ENCODE measurements at places on chromosomes 1 and 21.

- no peak for DNase-seq
These were observed 2.7 kb downstream of the ZNF692 start for GRCh38 chr1:248856176-248856575.

DNA sequence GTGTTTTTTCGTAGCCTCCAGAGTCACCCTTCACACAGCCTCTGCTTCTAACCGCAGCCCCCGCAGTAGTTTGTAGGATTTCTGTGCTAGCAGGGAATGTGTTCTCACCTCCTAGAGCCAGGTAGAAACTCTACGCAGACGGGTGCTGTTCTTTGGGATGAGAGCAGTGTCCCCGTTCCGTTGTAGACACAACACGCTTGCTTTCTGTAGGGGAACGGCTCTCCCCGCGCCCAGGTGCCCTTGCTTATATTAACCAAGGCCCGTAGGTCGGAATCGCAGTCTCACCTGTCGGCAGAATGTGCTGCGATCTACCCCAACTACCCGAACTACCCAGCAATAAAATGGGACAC lies 111.8 kb upstream of the NBPF11 start:
- DNase-seq = no peak

GRCh38 chr1:220457957-220458609 lies 69.9 kb upstream of the MARK1 start:
- DNase-seq = no peak

DNA sequence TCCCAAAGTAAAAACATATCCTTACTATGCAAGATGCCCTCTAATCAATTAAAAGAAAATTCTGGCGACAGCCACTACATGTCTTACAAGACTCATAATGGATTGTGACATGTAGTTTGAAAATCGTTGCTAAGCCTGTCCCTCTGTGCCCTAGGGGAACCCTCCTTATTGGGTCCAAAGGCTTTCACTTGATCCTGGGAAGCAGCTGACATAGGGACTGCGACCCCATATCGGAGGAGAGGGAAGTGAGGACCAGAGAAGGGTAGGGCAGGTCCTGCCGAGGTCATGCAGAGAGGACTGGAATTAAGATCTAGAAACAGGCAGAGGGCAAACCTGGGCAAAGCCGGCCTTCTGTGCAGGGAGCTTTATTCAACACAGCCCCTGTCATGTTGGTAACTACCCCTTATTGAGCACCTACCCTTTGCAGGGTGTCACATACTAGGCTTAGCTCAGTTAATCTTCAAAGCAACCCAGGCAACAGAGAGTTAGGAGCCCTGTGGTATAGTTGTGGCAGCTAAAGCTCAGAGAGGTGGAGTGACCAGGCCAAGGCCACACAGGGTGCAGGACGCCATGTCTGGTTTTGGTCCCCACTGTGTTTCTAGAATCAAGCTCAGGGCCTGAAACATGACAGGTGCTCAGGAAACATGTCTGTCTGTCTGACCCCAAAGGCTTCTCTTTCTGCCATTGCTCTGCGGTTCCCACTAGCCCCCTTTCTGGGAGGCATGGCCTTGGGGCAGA lies 18.4 kb upstream of the IFNLR1 start:
- no peak for DNase-seq

DNA sequence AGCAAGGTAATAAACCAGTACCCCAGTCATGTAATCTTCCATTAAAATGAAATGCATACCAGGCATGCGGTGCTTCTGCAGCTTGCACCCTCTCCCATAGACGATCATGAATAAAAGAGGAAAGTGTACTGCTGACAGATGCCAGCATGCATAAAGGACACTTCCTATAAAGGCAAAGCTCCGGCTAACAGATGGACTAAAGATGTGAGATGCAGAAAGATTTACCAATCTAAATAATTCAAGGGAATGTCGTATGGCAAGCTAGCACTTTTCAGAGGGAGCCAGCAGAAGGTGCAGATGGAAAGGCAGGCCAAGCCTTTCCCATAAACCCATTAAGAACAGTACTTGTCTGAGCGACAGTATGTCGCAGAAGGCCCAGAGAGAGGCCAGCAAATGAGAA lies 542.0 kb downstream of the NUF2 start:
- DNase-seq = no peak

DNA sequence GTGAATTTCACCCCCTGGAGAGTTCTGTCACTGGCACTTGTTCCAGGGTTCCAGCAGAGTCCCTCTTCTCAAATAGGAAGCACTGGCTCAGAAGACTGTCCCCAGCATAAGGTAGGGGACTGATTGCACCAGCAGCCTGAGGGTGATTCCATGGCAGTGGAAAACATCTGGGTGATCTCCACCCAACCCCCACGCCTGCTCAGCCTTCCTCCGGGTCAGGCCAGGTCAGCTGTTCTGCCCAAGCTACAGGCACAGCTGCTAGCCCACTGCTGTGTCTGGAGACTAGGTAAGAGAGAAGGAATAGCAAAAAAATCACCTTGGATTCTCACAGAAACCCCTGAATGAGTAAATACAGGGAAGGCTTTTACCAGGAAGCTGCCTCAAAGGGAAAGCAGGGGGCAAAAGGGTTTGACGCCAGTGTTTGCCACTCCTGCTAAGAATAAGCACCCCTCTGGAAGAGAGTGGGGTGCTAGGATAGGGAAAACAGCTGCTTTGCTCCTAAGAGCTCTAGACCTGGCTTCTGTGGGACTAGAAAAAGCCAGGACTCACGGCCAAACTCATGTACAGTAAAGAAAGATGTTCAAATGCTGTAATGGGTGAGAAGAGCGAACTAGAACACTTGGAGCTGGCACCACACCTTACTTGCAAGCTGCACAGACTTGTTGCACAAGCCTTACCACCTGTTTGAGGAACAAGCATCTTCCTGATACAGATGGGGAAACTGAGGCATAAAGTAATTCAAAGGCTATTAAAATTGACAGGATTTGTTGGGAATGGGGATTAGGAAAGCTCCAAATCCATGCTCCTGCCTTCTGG lies 1.0 kb upstream of the DENND2D start:
- no peak for DNase-seq

- DNase-seq = peak; percentile 60
These were observed 36.0 kb upstream of the IL19 start for GRCh38 chr1:206734499-206735142.

GRCh38 chr1:39152923-39153322 lies 51.6 kb upstream of the MACF1 start:
- no peak for DNase-seq

GRCh38 chr1:205235951-205236350 lies 8.2 kb downstream of the TMCC2 start:
- no peak for DNase-seq

DNA sequence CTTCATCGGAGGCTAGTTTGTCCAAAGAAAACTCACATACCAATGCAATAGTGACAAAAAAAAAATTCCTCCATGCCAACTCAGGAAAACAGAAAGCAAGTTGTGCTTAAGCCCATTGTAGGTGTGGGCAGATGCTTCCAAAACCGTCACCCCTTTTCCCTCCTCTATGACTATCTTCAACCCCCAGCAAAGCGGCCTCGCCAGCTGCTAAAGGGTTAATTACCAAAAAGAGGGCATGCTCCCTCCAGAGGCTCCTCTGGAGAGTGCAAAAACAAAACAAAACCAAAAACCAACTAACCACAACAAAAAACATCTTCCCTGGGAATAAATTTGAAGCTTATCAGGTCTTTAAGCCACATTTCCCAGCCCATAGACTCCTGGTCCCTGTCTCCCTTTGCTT lies 1.2 kb downstream of the LMOD1 start:
- no peak for DNase-seq

DNA sequence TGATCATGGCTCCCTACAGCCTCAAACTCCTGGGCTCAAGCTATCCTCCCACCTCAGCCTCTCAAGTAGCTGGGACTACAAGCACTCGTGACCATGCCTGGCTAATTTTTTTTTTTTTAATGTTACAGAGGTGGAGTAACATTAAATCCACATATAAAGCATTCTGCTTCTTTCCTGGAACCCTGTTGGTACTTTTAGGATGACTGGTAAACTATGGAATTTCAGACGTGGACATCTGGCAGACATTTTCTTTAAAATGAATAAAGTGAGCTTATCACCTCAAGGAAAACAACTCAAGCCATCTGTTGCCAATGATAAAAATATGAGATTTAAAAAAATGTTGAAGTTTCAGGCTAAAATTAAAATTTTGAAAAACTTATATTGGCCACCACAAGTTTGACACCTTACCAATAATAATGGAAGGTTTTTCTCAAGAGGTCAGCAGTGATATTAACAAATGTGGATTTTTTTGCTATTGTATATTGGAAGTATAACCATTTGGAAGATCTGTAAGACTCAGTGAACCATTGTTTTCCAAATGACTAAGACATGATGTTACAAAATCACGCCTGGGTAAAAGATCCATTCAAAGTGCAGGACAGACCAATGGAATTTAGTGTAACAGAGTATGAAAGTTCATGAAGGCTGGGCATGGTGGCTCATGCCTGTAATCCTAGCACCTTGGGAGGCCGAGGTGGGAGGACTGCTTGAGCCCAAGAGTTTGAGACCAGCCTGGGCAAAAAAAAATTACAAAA lies 52.7 kb upstream of the EIF4G3 start:
- DNase-seq = no peak

GRCh38 chr1:19078536-19078935 lies 122.1 kb upstream of the IFFO2 start:
- DNase-seq = no peak

DNA sequence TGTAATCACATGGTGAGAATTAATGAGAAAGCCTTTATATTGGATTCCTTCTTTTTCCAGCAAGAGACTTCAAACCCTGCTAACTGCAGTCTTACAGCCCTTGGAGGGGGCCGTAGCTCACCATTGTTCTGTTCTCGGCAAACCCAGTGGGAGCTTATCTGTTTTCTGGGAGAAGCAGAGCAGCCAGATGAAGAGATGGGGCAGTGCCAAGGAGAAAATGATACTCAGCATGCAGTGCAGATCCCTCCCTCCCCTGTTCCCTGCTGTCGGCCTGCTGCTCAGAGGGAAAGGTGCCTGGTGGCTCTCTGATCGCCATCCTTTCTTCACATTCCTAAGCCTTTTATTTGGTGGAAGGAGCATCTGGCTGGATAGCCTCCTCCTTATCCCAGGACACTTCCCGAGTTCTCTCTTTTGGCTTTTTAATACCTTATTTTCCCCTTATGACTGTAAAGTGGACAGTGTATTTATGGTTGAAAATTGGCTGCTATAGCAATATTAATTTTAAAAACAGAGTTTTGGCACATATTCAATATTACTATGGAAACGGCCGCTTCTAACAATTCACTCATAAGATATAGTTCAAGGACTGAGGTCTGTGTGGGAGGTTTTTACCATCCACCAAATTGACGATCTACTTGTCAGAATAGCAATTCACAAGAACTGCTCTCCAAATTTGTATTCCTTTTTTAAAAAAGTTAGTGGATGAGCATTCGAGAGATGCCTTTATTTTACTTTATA lies 203.4 kb downstream of the CRB1 start:
- DNase-seq = no peak

GRCh38 chr1:239139801-239140200 lies 246.6 kb upstream of the CHRM3 start:
- no peak for DNase-seq

GRCh38 chr1:204523605-204524215 lies 7.5 kb downstream of the MDM4 start:
- no peak for DNase-seq

DNA sequence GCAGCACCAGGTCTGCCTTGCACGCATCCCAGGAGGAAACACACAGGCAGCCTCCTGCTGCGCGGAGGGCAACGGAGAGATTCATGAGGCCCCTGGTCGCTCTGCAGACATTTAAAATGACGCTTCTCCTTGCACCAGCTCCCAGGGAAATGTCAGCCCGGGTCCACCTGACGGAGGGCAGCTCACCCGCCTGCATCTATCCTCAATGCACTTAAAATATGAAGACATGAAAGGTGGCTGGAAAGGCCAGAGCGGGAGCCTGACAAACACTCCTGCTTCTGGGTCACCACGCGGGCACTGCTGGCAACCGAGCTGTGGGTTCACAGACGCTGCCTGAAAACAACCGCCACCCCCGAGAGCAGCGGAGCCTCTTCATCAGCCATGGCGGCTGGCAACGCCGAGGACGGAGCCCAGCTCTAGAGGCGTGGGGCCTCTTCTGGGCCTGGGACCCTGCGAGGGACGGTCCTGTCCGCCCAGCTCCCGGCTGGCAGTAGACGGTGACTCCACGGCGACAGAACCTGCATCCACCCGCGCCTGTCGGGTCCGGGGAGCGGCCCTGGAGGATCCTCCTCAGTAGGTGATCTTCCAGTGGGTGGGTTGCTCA lies 22.7 kb downstream of the POFUT2 start:
- no peak for DNase-seq

- DNase-seq = no peak
These were observed 72.4 kb downstream of the ATP5PO start for GRCh38 chr21:33843216-33843615.

GRCh38 chr1:53271446-53272090 lies 33.2 kb upstream of the MAGOH start:
- no peak for DNase-seq

GRCh38 chr1:9872430-9873165 lies 37.5 kb downstream of the CTNNBIP1 start:
- DNase-seq = no peak

DNA sequence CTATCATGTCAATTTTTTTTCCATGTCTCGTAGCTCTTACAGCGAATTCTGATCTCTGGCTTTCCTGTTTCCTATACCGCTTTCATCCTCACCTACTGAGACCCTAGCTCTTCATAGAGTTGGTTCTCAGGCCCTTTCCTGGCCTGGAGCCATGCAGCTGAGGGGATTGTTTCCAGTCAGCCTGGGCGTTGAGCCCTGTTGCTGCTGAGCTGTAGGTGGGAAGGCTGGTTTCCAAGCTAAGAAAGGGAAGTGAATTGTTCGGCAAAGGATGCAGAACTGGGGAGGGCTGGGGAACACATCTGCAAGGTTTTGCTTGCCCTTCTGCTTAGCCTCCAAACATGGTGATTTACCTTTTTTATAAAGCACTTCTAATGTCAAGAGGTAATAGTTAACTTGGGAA lies 41.5 kb downstream of the SPATA46 start:
- no peak for DNase-seq

DNA sequence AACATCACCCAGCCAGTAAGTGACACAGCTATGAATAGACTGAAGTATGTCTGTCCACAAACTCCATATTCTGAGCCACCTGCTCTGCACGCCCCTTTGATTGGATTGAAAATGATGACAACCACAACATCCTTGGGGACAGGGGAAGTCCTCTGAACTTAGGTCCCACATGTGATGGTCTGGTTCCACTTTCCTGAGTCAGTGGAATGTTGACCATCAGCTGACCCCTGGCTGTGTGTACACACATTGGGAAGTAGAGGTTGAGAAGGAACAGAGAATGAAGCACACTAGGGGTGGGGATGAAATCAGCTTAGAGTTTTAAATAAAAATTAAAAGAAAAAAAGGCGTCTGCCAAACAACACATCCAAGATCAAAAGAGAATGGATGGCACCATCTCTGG lies 8.0 kb upstream of the DISP3 start:
- DNase-seq = no peak
